ENCODE measurements at places on chromosomes 6 and 20.

DNA sequence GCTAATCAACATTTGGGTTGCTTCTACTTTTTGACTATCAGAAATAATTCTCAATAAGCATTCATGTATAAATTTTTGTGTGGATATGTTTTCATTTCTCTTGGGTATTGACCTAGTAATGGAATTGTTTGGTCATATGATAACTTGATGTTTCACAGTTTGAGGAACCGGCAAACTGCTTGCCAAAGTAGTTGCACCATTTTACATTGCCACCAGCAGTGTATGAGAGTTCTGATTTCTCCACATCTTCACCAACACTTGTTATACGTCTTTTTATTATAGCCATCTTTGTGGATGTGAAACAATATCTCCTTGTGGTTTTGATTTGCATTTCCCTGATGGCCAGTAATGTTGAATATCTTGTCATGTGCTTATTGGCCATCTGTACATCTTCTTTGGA lies 42.6 kb upstream of the TGM2 start:
- no peaks in the 10 kb centered on the region for H3K36me3 ChIP-seq

GRCh38 chr6:131387562-131388447 lies 185.2 kb upstream of the ARG1 start:
- no peaks in the 10 kb centered on the region for H3K27me3 ChIP-seq
- no peaks in the 10 kb centered on the region for H3K36me3 ChIP-seq
- H3K4me1 ChIP-seq, result no peaks in the 10 kb centered on the region
- no peak for DNase-seq

DNA sequence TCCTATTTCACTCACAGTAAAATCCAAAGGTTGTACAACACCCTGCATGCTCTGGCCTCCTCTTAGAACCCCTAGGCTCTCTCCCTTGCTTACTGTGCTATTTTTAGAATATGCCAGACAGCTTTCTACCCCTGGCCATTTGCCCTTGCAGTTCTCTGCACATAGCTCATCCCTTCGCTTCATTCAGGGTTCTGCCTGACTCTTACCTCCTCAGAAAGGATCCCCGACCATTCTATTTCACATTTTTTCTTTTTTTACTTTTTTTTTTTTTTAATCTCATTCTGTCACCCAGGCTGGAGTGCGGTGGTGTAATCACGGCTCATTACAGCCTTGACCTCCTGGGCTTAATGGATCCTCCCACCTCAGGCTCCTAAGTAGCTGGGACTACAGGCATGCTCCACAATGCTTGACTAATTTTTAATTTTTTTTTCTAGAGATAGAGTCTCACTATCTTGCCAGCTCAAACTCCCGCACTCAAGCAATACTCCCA lies 33.6 kb downstream of the COMMD7 start:
- H3K4me1 ChIP-seq, result peaks cover 12% of the 10 kb centered on the region
- no peaks in the 10 kb centered on the region for H3K27me3 ChIP-seq
- DNase-seq, result peak; percentile 53

DNA sequence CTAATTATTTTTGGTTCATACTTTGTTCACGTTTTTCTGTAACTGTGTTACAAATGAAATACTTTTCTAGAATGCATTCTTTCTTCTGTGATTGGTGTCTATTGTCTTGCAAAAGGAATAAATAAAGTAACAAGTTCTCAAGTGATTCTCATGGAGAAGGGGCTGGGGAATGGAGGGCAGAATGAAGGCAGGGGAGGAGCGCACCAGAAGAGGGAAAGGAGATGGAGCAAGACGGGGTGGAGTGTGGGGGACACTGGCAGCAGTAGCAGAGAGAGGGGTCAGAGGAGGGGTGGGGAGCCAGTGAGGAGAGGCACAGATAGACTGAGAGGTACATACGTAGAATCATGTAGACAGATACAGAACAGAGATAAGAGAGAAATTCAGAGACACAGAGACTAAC lies 136.5 kb downstream of the CARMIL1 start:
- no peaks in the 10 kb centered on the region for H3K36me3 ChIP-seq
- H3K4me3 ChIP-seq, result no peak overlapping the region
- H3K27ac ChIP-seq, result no peak overlapping the region
- H3K27me3 ChIP-seq, result no peaks in the 10 kb centered on the region

- H3K4me1 ChIP-seq, result peaks cover 26% of the 10 kb centered on the region
- H3K36me3 ChIP-seq, result no peaks in the 10 kb centered on the region
- H3K27ac ChIP-seq, result peak overlapping the region; percentile 51
- no peak for DNase-seq
- no peak overlapping the region for H3K4me3 ChIP-seq
Observed at GRCh38 chr6:122129313-122130025, 270.0 kb upstream of the HSF2 start.

- DNase-seq, result no peak
- H3K36me3 ChIP-seq, result peaks cover 3% of the 10 kb centered on the region
- H3K4me1 ChIP-seq, result no peaks in the 10 kb centered on the region
- no peak overlapping the region for H3K27ac ChIP-seq
- H3K4me3 ChIP-seq, result no peak overlapping the region
Observed at GRCh38 chr6:111672761-111673450, 67.2 kb upstream of the TRAF3IP2 start.

GRCh38 chr20:48912065-48912464 lies 9.4 kb upstream of the ARFGEF2 start:
- no peaks in the 10 kb centered on the region for H3K36me3 ChIP-seq
- H3K27me3 ChIP-seq, result peaks cover 7% of the 10 kb centered on the region
- no peaks in the 10 kb centered on the region for H3K4me1 ChIP-seq
- no peak overlapping the region for H3K4me3 ChIP-seq
- no peak overlapping the region for H3K27ac ChIP-seq

- H3K27me3 ChIP-seq, result no peaks in the 10 kb centered on the region
- H3K4me1 ChIP-seq, result no peaks in the 10 kb centered on the region
- no peak overlapping the region for H3K4me3 ChIP-seq
- no peaks in the 10 kb centered on the region for H3K36me3 ChIP-seq
- DNase-seq, result peak; percentile 42
Observed at GRCh38 chr20:33097001-33097400, 17.6 kb downstream of the BPIFB4 start.

GRCh38 chr20:45752746-45753145 lies 30.6 kb downstream of the SPINT4 start:
- no peak for DNase-seq
- no peak overlapping the region for H3K4me3 ChIP-seq
- no peaks in the 10 kb centered on the region for H3K36me3 ChIP-seq
- no peaks in the 10 kb centered on the region for H3K4me1 ChIP-seq
- no peak overlapping the region for H3K27ac ChIP-seq
- H3K27me3 ChIP-seq, result no peaks in the 10 kb centered on the region

DNA sequence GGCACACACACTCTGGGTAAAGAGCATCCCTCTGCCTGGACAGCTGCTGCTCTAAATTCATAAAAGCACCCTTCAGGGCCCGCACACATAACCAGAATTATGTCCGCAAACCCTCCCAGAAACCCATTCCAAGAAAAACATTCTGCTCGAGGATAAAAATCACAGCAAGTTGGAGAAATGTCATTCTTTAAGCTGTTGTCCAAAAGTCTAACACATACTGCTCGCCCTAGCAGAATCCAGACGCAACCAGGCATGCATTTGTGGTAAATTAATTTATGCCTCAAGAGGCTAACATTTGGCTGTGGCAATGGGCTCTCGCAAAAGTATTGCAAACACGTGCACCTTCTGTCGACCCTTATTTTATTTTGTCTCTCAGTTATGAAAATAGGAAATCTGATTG lies 116.1 kb upstream of the INSM1 start:
- no peak overlapping the region for H3K4me3 ChIP-seq
- no peaks in the 10 kb centered on the region for H3K36me3 ChIP-seq

DNA sequence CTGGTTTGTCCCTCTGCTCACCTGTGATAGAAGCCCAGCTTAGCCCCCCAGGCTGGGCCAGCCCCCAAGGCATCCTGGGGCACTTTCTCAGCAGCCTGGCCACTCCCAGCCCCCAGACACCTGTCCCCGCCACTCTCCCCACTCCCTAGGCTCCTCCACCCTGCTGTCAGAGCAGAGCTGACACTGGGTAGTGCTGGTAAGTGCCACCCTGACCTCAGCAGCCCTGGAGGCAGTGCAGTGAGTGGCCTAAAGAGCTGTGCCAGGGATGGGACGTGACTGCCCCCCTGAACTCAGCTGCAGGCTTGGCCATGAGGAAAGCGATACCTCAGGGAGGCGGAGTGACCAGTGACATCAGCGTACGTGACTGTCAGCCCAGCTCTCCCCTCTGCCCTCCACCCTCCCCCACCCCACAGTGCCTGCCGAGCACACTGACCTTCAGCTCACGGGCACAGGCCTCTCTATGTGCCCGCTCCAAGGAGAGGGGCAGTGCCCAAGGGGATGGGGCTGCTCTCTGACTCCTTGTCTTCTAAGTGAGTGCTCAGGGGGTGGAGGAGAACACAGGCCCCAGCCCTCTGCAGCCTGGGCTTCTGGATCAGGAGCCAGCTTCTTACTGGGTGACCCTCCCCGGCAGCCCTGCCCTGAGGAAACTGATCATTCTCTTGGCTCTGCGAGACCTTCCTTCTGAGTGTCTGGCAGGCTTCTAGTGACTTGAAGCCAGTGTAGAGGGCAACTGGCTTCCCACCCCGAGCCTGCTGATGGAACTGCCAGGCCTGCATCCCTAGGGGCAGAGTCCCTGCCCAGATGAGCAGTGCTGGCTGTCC lies 172.7 kb downstream of the MRPL14 start:
- peaks cover 16% of the 10 kb centered on the region for H3K4me1 ChIP-seq
- H3K4me3 ChIP-seq, result no peak overlapping the region
- H3K27ac ChIP-seq, result no peak overlapping the region
- DNase-seq, result no peak
- no peaks in the 10 kb centered on the region for H3K36me3 ChIP-seq
- no peaks in the 10 kb centered on the region for H3K27me3 ChIP-seq
